Fibroblast of lung (primary cell): ENCODE measurements at places on chromosomes 3 and 15.

DNA sequence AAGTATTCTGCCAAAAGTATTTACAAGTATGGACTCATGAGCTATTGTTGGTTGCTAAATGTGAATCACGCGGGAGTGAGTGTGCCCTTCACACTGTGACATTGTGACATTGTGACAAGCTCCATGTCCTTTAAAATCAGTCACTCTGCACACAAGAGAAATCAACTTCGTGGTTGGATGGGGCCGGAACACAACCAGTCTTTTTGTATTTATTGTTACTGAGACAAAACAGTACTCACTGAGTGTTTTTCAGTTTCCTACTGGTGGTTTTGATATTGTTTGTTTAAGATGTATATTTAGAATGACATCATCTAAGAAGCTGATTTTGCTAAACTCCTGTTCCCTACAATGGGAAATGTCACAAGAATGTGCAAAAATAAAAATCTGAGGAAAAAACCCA, 30.3 kb downstream of the SYNM start:
- no peak for DNase-seq

DNA sequence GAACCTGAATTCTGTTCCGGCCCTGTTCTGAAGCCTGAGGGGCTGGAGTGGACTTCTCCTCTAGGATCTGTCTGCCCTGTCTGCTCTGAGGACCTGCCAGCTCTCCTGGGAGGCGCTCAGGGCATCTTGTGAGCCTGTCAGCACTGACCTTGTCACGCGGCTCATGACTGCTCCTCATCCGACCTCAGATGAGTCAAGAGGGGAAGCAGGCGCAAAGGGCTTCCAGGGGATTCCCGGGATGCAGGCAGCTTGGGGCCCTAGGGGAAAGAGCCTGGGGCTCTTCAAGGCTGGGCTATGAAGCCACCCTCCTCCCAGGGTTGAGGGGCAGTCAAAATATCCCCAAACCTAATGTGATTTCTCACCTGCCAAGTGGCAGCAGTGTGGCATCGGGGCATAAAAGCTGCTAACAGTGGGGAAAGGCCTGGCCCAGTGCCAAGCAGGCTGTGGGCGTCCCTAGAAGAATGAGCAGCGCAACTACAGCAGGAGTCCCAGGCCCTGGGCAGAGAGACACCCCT, 27.6 kb upstream of the ANKDD1A start:
- peak; percentile 84 for DNase-seq

GRCh38 chr15:52361975-52362494, 66.4 kb upstream of the MYO5C start:
- DNase-seq = no peak

DNA sequence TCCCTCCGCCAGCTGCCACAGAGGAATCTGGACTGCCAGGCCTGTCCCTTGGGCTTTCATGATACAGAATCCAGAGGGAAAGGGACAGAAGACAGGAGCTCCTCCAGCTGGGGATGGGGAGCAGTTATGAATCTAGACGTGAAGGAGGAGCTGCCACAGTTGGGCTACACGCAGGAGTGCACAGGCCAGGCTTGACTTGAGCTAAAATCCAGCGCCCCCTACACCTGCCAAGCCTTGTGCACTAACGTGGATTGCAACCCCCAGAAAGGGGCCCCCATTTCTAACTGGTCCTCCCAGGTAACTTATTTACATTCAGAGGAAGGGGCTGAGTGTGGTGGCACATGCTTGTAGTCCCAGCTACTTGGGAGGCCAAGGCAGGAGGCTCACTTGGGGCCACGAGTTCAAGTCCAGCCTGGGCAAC, 14.3 kb downstream of the KLHL6 start:
- DNase-seq = no peak

- DNase-seq = no peak
These were observed 15.9 kb downstream of the SNX1 start for GRCh38 chr15:64111679-64112050.

DNA sequence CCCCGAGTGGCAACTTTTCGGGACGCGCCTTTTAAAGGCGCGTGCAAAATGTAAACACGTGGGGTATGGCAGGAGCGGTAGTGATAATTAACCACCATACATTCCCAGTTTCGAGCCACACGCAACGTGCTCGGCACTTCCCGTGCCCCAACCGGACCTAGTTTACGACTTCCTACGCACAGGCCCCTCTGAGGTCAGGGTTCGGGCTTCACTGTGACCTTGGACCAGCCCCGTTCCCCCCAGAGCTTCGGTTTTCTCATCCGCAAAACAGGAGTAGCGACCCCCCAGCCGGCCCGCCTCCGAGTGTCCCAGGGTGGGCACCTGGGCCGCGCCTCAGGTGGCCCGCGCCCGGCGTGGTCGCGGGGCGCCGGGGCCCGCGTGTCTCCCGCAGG, 451 bp downstream of the CHCHD4 start:
- DNase-seq = peak; percentile 59

GRCh38 chr3:45792516-45793172, 3.7 kb downstream of the SLC6A20 start:
- no peak for DNase-seq

GRCh38 chr15:74179101-74179841, 5.8 kb downstream of the ISLR start:
- DNase-seq = peak; percentile 96
